Stimulated activated memory B cell treated with anti-CD40 and anti-IgM and Interleukin-4, amounts not matched to agents 10 μg/mL and 1 μg/mL and 100 μg/mL, for 72 hours (primary cell): ENCODE measurements at places on chromosomes 6 and 20.

GRCh38 chr20:44104798-44105517 lies 82.0 kb downstream of the JPH2 start:
- ATAC-seq: no peak

DNA sequence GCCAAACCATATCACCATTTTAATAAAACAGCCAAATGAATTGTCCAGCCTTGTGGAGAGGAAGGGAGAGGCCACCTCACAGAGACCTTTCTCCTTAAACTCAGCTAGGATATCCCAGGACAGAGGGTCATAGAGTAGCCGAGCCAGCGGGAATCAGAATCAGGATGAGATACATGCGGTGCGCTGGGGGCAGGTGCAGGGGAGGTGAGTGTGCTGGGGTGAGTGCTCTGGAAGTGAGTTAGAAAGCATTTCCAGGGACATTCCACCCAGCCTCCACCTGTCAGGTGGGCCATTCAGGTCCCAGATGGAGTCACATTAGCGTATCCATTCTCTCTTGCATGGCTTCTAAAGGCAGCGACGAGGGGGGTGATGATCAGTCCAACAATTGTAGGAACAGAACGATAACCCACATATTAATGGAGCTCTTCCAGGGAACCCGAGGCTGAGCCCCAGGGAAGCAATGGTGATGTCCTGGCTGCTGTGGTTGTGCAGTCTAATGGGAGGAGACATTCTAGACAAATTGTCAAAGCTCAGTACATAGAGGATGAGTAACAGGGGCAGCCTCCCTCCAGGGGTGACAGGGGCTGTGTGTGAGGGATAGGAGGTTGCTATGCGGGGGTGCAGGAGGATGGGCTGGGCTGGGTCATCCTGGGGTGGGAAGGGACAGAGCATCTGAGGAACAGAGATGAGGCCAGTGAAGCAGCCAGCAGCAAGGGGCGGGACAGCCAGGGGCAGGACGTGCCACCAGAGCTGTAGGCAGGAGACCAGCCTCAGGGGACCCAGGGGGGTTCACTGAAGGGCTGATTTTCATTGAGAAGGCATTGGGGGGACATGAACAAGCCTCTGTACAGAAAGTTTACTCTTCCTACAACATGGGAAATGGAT lies 88.7 kb upstream of the FRMD1 start:
- ATAC-seq: no peak

GRCh38 chr6:163226836-163227485 lies 187.6 kb upstream of the QKI start:
- ATAC-seq: no peak

- ATAC-seq: no peak
Observed at GRCh38 chr20:4113615-4114603, 98.6 kb upstream of the RNF24 start.

- peak; percentile 35 for ATAC-seq
Observed at GRCh38 chr20:50980071-50980681, 21.6 kb downstream of the MOCS3 start.
